ENCODE measurements at places on chromosomes 2 and 18.

GRCh38 chr2:43158259-43158880 lies 68.0 kb downstream of the ZFP36L2 start:
- no peak for DNase-seq

GRCh38 chr2:3159782-3160545 lies 217.7 kb downstream of the EIPR1 start:
- DNase-seq = no peak

DNA sequence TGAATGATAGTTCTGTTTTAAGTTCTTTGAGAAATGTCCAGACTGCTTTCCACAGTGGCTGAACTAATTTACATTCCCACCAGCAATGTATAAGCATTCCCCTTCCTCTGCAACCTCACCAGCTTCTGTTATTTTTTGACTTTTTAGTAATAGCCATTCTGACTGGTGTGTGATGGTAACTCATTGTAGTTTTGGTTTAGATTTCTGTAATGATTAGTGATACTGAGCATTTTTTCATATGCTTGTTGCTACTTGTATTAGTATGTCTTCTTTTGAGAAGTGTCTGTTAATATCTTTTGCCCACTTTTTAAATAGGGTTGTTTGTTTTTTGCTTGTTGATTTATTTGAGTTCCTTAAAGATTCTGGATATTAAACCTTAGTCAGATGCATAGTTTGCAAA lies 223.7 kb downstream of the SLC4A10 start:
- no peak for DNase-seq

DNA sequence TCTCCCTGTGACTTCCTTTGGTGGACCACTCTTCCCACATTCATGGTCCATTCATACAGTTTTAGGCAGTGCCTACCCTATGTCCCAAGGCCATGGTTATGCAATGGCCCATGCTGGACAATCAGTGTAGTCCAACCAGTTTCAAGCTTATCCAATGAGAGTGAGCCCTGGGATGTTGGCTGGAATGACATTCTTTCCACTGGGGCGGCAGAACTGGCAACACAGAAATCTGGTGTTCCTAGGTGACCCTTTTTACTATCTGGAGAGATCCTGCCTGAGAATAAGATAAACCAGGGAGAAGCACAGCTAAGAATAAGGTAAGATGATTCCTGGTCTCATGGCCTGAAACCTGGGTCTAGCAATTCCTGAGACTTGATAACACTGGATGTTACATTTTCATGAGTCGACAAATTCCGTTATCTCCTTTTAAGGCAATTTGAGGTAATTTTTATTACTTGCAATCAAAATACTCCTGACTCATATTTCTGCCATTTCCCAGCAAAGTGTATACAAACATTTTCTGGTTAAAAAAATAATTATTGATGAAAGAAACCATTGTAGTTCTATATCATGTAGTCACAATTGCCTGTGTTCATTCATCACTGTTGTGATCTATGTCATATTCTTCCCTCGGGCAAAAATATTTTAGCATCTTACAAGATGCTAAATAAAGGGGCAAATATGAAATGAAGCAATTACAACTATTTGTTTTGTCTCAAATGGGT lies 271.5 kb upstream of the LYPD1 start:
- DNase-seq = no peak

- no peak for DNase-seq
Measured at GRCh38 chr2:121253674-121254240, 31.2 kb downstream of the TFCP2L1 start.

GRCh38 chr18:30917651-30918050 lies 124.9 kb downstream of the DSC3 start:
- no peak for DNase-seq

- no peak for DNase-seq
Measured at GRCh38 chr2:102359527-102359926, 3.9 kb downstream of the IL18R1 start.

DNA sequence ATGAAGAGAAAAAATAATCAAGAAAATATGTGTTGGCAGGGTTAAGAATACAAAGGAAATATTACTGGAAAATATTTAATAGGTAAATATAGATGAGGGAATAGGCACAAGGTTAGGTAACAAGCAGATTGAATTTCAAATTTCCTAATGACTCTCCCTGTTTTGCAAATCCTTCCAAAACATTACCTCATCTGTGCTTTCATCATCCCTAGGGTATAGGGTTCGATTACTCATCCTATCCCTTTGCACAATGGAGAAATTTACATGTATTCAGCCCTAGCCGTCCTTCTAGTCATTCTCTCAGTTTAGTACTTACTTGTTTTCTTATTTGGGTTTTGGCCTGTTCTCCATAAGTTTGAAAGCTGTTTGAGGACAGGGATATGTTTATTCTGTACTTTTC lies 864.6 kb upstream of the FSHR start:
- no peak for DNase-seq

GRCh38 chr2:70826696-70827350 lies 6.4 kb upstream of the CLEC4F start:
- no peak for DNase-seq

- no peak for DNase-seq
Measured at GRCh38 chr2:137316075-137316474, 550.7 kb downstream of the THSD7B start.

DNA sequence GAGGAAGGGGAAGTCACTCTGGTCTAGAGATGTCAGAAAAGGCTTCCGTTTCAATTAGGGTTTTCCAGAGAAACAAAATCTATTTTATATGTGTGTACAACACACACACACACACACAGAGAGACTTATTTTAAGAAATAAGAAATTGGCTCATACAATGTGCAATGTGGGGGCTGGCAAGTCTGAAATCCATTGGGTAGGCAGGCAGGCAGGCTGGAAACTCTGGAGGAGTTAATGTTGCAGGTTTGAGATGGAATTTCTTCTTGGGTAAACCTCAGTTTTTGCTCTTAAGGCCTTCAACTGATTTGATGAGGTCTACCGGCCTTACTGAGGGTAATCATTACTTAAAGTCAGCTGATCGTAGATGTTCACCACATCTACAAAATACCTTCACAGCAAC lies 62.6 kb downstream of the MDH1 start:
- no peak for DNase-seq

DNA sequence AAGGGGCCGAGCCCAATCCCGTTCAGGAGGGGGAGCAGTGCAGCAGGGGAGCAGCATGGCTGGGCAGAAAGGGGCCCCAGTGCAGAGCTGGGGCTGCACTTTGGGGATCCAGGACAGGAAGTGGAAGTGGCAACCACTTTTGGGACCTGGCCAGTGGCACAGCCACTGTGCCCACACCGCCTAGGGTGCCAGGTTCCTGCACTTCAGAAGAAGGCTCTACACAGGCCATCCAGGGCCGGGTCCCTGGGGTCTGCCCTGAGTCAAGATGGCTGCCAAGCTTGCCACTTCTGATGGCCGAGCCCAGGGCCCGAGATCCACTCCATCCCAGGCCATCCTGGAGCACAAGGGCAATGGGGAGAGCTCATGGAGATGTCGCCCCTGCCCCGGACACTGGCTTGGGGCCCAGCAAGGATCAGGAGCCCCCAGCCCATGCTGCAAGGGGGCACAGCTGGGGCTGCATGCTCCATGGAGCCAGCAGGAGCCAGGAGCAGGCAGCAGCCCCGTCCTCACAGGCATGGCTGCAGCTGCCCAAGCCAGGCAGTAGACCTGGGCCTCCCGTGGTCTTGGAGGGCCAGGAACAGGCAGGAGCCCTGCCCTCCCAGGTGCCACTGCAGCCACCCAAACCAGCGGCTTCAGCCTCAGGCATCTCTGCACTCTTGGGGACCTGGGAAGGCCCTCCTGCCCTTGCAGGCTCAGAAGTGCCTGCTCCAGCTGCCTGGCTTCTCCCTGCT lies 35.0 kb upstream of the ID2 start:
- no peak for DNase-seq

DNA sequence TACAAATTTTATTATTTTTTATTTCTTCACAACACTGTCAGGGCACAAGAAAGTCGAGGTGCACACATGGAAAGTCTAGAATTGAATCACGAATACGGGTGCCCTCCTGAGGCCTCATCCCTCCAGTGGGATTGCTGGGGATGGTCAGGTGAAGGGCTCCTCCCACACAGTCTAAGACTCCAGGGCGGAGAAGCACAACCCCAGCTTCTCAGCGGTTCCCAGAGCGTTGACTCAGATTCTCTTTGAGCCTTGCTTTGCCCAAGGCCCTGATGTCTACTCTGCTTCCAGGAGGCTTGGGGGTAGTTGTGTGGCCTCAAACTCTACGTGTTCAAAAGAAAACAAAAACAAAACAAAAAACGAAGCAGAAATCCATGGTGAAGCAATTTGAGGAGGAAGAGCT lies 108.4 kb downstream of the LYPD6B start:
- DNase-seq = no peak

- DNase-seq = peak; percentile 52
Measured at GRCh38 chr2:225122583-225123486, 80.6 kb upstream of the DOCK10 start.

DNA sequence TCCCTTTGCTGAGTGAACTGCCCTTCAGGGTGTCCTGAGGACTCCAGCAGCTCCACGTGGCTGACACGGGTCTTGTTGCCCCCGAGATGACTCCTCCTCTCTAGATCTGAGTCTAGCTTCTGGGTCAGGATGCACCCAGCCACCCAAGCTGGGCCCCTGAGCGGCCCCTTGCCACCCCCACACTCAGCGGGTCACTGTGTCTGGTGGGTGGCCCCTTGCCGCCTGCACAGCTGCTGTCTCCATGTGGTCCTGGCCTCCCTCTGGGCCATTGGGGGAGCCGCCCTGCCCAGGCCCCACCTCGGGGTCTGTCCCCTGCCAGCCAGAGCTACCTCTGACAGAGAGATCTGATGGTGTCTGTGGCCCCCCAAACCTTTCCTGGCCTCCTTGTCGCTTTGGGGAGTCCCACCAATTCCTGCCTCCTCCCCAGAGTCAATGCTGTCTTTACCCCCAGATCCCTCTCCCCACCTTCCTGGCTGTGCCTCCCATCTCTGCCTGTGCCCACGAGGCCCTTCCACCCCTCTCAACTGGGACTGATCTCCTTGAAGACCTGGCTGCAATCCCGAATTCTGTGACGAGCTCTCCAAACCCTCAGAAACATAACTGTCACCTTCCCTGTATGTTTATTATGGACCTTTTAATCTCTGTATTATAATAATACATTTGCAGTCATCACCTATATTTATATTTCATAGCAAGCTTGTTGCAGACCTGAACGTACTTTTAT lies 46.5 kb downstream of the TWIST2 start:
- no peak for DNase-seq

DNA sequence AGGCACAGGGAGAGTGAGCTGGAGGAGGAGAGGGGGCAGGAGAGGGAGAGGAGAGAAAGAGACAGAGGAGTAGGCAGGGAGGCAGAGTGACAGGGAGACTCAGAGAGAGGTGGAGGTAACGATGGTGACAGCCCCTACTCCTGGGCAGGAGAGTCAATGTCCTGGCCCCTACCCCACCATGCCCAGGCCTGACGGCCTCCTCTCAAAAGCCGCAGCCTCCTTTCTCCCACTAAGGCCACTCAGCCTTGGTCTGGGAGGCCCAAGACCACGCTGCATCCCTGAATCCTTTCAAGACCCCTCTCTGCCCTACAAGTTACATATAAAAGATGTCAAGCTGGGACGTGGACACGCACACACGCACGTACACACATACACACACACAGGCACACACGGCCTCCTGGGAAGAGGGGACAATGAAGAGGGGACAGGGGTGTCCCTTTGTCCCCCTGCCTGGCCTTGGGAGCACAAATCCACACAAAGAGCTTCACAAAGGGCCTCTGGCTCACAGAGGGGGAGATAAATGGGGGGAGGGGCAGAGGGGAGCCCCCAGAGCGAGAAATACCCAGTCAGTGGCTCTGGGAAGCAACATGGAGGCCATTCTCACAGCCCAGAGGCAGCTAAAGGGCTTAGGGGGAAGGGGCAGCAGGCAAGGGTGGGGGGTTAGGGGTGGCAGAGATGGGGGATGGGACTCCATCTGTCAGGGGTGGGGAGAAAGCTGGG lies 19.5 kb upstream of the TNS1 start:
- DNase-seq = no peak

DNA sequence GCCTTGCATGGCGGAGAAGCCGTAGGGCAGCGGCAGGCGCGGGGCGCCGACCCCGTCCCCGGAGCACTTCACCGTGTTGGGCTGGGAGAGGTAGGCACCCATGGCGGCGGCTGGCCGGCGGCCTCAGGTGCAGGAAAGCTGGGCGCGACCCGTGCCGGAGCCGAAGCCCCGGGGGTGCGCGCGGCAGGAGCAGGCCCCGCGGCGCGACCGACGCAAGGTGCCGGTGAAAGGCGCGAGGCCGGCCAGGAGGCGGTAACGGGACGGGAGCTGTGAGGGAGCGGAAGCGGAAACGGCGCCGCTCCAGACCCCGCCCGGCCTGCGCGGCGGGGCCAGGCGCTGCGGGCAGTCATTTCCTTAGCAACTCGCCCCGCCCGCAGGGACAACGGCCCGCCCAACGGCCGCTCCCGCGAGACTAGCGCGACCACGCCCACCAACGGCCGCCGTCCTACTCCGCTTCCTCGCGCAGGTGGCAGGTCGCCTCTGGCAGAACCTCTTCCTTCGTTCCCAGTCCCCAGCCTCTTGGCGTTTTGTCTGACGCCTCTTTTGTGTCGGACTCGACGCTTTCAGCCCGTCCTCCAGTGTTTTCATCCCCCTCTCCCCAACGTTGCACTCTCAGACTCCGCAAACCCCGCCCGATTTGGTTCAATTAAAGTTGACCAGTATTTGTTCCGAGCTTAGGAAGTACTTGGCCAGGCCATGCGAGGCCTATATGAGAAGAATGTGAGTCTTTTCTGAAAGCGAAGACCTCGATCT lies at the start of gene PPM1G:
Gene PPM1G (minus strand): TSS at position 271 of the 753 bp plus-strand sequence. CDS start 169 bp downstream, at position 102.
- peak; percentile 95 for DNase-seq

DNA sequence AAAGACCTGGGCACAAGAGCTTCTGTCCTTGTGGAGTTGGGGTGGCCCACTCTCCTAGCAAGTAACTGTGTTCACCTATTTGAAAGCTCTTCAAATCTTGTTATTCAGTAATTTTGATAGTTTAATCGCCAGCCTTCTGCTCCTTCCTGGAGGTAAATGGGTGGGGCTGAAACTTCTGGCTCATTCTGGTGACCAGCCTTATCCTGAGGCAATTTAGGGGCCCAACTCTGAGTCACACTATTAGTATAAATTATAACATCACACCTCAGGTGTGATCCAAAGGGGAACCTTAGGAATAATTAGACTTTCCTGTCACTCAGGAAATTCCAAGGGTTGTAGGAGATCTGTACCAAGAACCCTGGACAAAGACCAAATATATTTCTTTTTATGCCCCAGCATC lies 255.8 kb upstream of the RGPD4 start:
- no peak for DNase-seq

- DNase-seq = no peak
Measured at GRCh38 chr2:157488877-157489276, 45.0 kb upstream of the CYTIP start.

GRCh38 chr2:122800781-122801180 lies 1045.3 kb downstream of the TSN start:
- DNase-seq = no peak

- DNase-seq = no peak
Measured at GRCh38 chr2:162261032-162261945, 18.0 kb upstream of the FAP start.

DNA sequence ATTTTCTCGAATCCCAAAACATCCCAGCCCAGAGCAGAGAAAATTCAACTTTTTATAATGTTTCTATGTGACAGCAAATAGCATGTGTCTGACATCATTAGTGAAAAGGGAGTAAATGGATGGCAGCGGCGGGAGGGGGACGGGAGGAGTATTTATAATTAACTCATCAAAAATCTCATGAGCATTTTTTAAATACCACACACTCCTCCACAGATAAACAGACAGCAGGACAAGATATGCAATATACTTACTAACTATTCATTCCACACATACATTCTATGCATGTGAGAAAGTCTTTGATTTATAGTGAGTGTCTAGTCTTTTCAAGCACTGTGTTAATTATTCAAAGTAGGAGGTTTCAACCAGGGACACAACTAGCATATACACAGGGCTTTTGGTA lies 107.6 kb downstream of the LRP2 start:
- no peak for DNase-seq
